Stimulated activated CD4-positive, alpha-beta T cell treated with anti-CD3 and anti-CD28 coated beads, Interleukin-15, amount 100 ng/mL, for 24 hours (primary cell): ENCODE measurements at places on chromosomes 6 and 20.

DNA sequence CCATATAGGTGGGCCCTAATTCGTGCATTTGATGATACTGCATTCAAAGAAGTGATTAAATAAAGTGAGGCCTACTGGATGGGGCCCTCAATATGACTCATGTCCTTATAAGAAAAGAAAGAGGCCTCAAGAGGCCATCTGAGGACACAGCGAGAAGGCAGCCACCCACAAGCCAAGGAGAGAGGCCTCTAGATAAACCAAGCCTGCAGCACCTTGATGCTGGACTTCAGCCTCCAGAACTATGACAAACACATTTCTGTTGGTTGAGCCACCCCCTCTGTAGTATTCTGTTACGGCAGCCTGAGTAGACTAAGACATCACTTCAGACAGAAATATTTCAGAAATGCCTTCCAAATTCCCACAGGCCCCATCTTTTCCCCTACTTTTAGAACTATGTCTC, 82.5 kb upstream of the PLEKHG1 start:
- no peak for DNase-seq

GRCh38 chr6:139442188-139442671, 67.8 kb upstream of the CITED2 start:
- DNase-seq: no peak

GRCh38 chr6:47810885-47811284, 29.1 kb downstream of the OPN5 start:
- no peak for DNase-seq

DNA sequence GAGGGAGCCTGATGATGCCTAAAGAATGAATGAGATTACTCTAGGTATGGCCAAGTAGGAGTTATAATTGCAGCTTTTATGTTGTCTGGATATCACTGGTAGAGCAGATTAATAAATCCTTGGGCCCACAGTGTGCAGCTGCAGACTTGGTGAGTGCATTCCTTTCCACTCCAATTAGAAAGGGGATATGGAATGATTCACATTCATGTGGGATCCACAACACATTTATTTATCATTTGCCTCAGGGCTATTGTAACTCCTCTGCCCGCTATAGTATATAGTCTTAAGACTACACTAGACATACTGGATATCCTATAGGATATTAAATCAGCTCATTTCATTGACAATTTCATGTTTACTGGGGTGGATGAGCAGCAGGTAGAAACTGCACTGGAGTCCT, 11.6 kb upstream of the HLA-G start:
- DNase-seq: no peak

DNA sequence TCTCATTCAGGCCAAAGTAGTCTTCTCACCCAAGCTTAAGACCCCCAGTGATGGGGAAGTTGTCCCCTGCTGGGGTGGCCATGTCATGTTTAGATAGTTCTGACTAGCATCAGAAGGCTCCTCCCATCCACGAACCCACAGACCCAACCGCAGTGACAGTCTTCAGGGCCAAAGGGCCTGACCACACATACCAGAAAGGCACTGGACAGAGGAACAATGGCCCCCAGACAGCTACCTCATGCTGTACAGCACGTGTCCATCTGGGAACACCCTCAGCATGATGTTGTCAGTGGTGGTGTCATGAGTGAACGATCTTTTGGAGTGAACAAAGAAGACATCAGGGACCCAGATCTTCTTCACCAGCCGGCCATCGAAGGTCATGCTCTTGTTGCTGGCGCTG, 46.3 kb downstream of the GABRR2 start:
- DNase-seq: no peak

DNA sequence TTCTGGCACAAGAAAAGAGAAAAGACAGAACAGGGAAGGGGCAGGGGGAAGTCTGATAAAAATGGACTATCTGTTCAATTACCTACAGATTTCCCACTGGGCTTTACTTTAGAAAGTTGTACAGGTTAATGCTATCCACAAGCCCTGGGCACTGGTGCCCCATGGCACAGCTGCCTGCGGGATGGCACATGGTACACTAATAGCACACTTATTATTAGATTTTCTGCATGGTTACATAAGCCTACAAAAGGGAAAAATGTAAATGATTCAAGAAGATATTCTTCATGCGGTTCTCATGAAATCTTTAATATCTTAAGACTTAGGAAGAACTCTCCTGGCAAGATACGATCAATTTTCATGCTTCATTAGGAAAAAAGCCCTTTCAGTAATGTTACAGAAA, 137.5 kb downstream of the GMPR start:
- DNase-seq: no peak

GRCh38 chr6:91634791-91635190, 1047.9 kb upstream of the MAP3K7 start:
- no peak for DNase-seq
